ENCODE measurements at places on chromosomes 4 and X. TPM values are rescaled to one million over a fixed set of nuclear protein-coding genes. Genes with fewer than 3 reads are reported as not detected.

Gene CTAG1B
- not detected for polyA plus RNA-seq

Gene GLUD2
- polyA plus RNA-seq: 0.45 TPM

Gene SMARCA1
- polyA plus RNA-seq: 13.0 TPM

Gene GPR143
- polyA plus RNA-seq: not detected

Gene NPY2R
- not detected for polyA plus RNA-seq

Gene CDX4
- polyA plus RNA-seq: not detected

Gene EDA2R
- polyA plus RNA-seq: 6.9 TPM

Gene PRR32
- polyA plus RNA-seq: not detected

Gene HTN3
- polyA plus RNA-seq: not detected

Gene TIMM17B
- 55.5 TPM for polyA plus RNA-seq

Gene PCSK1N
- 3.3 TPM for polyA plus RNA-seq

Gene AVPR2
- polyA plus RNA-seq: not detected

Gene SSX4
- not detected for polyA plus RNA-seq

Gene IQSEC2
- polyA plus RNA-seq: 4.1 TPM

Gene OFD1
- 12.5 TPM for polyA plus RNA-seq

Gene DDX53
- polyA plus RNA-seq: not detected

Gene UNC5C
- polyA plus RNA-seq: 3.0 TPM

Gene GABRE
- polyA plus RNA-seq: 9.1 TPM

Gene BEX1
- 0.09 TPM for polyA plus RNA-seq

Gene DCAF12L2
- not detected for polyA plus RNA-seq
